Erythroblast (primary cell): ENCODE measurements at places on chromosomes 3 and 15.

DNA sequence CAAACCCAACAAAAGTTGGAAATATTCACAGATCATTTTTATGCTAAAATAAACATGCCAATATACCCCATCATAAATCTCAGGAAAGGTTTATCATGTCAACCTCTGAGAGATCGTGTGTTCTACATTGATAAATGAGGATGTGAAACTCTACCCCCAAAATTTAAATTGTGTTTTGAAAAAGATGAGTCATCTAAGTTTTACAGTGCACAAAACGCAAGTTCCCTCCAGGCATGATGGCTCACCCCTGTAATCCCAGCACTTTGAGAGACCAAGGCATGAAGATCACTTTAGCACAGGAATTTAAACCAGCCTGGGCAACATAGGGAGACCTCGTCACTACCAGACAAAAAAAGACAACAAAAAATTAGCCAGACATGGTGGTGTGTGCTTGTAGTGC, 1487.0 kb upstream of the GBE1 start:
- no peak for DNase-seq

- DNase-seq: no peak
These were observed 46.3 kb upstream of the SLC41A3 start for GRCh38 chr3:126130081-126130855.

DNA sequence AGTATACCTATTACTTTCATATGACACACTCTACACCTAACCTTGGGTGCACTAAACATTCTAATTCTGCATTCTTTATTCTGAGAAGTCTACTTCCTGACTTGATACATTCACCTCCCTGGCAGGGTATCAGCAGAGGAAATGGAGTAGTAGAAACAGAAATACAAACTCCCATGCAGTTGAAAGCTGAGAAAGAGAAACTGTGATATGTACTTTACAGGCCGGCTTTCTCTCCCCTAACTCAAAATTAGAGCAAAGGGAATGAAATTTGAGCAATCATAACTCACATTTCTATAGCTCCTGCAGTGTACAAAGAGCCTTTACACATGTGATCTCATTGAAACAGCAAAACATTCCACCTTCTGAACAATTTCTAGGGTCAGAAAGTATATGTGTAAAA, 135.5 kb upstream of the COL8A1 start:
- no peak for DNase-seq

- DNase-seq: no peak
These were observed 11.0 kb downstream of the C3orf22 start for GRCh38 chr3:126547721-126548120.

DNA sequence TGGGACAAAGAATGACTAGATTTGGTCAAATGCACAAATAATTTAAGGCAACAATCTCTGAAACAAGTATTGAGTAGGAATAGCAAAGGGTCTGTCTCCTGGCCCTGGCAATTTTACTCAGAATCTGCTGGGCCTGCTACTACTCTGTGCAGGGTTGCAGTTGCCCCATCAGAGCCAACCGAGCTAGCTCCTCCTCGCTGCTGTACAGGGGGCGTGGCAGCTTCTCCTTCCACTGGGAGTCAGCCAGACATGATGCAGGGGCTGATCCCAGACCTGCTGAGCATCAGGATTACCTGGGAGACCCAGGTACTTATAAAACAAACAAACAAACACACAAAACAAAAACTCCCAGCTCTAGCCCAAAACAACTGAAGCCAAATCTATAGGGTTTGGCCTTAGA, 30.5 kb upstream of the PXYLP1 start:
- DNase-seq: no peak
